OCI-LY7 (cell line): ENCODE measurements at places on chromosomes 11 and 22.
A peak's percentile ranks its signal among the peaks of the same experiment; 100 is the strongest.

GRCh38 chr11:80155412-80156017, 714.7 kb upstream of the TENM4 start:
- DNase-seq, result peak; percentile 14

DNA sequence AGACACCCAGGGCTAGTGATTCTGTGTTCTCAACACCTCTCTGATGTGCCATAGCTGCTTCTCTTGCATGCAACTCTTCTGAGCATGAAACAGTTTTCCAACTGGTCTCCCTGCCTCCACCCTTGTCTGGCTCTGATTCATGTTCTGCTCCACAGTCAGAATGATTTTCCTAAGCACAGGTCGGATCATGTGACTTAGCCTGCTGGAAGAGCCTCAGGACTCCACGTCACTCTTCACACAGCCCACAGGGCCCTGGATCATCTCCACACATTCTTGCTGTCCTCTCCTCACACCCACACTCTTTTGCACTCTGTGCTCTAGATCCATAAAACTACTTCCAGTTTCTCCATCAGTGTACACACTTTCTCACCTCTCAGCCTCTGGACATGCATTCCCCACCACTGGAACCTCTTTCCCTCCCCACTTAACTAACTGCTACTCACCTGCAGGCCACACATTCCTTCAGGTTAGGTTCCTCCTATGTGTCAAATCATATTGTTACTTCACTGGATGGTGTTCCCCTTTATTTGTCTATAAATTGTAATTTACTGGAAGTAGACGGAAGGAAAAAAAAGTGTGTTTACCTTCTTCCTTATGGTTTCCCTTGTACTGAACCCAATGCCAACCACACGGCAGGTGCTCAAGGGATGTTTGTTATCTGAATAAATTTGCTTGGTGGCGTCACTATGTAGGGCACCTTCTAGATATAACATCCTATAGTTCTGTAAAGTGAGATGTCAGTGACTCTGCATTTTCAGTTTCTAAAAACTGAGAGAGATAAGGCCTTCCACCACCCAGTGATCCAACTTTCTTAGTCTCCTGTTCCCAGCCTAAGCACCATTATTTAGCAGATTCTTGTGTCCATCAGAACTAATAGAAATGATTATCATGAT, 133.7 kb downstream of the ETS1 start:
- no peak for DNase-seq

GRCh38 chr11:70796648-70797227, 398.4 kb downstream of the CTTN start:
- DNase-seq, result no peak

DNA sequence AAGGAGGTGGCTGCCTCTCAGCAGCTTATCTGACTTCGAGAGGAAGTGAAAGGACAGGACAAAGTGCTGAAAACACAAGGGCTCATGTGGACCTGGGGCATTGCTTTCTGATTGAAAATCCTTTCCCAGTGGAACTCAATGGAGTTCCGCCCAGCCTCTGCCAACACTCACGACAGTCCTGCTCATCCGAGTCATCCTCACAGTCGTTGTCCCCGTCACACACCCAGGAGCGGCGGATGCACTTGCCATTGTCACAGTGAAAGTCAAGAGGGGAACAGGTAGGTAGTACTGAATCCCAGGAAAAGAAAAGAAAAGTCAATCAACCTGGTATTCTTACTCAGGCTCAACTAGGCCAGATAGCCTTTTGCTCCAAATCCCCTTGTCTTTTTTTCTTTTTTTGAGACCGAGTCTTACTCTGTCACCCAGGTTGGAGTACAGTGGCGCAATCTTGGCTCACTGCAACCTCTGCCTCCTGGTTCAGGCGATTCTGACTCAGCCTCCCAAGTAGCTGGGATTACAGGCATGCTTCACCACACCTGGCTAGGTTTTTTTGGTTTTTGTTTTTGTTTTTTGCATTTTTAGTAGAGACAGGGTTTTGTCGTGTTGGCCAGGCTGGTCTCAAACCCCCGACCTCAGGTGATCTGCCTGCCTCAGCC, 18.1 kb downstream of the LRP4 start:
- no peak for DNase-seq

DNA sequence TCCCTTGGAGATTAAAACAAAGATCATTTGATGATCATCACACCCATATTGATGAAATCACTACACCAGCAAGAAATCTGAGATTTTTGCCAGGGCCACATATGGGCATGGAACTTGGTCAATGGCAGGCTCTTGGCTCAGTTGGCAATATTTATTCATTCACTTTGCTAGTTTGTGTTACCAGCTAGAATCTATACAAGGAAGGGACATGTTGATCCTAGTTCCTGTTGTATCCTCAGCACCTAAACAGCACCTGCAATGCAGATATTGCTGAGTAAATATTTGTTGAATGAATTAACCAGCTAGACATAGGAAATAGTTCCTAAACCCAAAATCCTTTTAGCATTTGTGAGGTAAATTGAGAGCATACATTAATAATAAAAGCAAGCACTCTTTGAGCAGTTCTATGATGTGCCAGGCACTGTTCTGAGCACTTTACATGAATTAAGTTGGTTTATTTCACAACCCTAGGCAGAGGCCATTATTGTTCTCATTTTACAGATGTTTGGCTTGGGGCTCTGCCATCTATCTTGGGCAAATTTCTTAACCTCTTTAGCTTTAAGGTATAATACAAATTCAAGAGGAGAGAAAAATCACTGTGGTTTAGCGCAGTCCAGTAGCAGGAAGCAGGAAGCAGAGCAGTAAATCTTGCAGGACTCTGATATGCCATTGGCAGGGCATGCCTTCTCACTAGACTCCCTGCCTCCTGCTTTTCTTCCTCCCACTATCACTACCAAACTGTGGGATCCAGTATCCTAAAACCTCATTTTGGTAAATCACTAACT, 1.6 kb downstream of the TRIM68 start:
- DNase-seq, result no peak

GRCh38 chr11:133269267-133269666, 263.0 kb downstream of the OPCML start:
- no peak for DNase-seq

DNA sequence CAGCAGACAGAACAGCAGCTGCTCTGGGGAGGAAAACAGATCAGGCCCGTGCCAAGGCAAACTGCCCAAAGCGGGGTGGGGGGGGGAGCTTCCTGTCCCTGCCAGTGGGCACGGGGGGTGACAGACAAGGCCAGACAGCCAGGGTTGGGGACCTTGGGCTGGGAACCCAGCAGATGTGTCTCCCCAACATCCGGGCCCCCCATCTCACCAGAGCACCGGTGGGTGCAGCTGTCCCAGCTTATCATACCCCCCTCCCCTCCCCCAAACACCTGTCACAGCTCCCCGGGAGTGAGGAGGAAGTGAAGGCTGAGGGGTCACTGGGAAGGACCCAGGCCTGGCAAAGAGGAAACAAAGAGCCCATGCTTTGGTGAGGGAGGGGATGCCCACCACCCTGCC, 1.3 kb downstream of the PPP1R14B start:
- peak; percentile 57 for DNase-seq

- DNase-seq, result peak; percentile 90
Observed at GRCh38 chr11:126465573-126466188, 110.2 kb downstream of the ST3GAL4 start.

DNA sequence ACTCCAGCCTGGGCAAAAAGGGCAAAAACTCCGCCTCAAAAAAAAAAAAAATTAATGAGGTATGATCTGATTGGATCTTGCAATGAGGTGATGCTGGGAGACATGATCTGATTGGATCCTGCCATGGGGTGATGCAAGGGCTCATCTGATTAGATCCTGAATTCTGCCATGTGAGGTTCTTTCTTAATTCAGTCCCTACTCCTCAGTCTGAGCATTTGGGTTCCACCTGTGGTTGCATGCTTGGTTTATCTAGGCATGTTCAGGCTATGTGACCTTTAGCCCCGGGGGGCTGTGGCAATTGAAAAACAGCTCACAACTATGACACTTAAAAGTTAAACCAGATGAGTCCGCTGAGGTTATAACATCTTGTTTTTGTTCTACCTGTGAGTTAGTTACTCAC, 4.8 kb upstream of the TRIM6 start:
- DNase-seq, result no peak

DNA sequence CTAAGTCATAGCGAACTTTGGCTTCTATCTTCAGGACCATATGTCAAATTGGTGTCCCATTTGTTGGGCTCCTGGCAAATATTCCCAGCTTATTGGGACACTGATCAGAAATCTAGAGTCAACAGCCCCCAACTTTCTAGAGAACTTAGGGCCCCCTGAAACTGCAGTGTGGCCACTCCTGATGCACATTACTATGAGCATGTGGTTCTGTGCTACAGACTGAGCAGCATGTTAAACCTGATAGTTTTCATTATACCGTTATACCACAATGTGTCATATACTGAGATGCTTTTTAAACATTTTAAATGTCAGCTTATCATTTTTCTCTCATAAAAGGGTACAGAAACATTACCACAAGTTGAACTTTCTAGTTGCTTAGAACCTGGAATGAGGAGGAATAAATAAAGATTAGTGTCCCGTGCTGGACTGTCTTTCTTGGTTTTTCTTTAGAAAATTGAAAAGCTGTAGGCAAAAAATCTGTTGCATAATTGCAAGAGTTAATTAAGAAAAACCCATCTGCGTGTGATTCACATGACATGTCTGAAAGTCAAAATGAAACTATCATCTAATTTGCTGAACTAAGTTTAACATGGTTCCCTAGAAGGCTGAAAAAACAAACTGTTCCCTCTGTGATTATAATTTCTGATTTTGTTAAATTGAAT, 16.4 kb upstream of the CTSC start:
- DNase-seq, result no peak

DNA sequence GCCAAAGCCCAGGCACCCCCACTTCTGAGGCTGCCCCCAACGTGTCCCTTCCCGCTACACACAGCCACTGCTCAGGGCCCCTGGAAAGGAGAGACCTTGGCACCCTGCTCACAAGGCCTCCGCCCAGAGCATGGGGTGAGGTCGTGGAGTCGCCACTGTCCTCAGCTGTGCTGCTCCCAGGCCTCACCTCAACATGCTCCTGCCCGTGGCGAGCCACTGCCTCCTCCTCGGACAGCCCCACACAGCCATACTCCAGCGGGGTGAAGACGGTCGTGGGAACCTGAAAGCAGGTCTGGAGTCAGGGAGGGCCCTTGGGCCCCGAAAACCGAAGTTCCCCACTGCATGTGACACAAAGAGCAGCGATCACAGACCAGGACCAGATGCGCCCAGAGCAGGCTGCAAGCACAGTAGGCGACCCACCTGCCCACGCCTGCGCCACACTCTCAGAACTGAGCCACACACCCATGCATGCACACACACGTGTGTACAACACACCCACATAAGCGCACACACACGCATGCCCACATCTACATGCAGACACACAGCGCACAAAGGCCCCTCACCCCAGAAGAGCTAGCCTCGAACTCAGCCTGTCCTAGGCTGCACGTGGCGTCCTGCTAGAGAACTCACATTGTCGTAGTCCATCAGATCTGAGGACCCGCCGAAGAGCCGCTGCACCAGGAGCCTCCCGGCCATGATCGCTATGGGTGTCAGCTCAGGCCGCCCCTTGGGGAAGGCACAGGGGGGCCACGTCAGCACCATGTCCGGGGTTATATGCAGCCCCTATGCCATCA, 25.5 kb upstream of the GNB1L start:
- no peak for DNase-seq

DNA sequence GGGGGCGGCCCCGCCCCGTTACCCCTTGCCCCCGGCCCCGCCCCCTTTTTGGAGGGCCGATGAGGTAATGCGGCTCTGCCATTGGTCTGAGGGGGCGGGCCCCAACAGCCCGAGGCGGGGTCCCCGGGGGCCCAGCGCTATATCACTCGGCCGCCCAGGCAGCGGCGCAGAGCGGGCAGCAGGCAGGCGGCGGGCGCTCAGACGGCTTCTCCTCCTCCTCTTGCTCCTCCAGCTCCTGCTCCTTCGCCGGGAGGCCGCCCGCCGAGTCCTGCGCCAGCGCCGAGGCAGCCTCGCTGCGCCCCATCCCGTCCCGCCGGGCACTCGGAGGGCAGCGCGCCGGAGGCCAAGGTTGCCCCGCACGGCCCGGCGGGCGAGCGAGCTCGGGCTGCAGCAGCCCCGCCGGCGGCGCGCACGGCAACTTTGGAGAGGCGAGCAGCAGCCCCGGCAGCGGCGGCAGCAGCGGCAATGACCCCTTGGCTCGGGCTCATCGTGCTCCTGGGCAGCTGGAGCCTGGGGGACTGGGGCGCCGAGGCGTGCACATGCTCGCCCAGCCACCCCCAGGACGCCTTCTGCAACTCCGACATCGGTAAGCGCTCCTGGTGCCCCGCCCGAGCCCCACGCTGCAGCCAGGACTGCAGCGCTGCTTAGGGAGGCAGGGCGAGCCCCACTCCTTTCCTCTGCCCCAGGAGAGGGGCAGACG, at the start of gene TIMP3:
TSS of gene TIMP3 (plus strand) at position 169 of the 700 bp plus-strand sequence. CDS start at position 466, 297 bp downstream.
- DNase-seq, result no peak

DNA sequence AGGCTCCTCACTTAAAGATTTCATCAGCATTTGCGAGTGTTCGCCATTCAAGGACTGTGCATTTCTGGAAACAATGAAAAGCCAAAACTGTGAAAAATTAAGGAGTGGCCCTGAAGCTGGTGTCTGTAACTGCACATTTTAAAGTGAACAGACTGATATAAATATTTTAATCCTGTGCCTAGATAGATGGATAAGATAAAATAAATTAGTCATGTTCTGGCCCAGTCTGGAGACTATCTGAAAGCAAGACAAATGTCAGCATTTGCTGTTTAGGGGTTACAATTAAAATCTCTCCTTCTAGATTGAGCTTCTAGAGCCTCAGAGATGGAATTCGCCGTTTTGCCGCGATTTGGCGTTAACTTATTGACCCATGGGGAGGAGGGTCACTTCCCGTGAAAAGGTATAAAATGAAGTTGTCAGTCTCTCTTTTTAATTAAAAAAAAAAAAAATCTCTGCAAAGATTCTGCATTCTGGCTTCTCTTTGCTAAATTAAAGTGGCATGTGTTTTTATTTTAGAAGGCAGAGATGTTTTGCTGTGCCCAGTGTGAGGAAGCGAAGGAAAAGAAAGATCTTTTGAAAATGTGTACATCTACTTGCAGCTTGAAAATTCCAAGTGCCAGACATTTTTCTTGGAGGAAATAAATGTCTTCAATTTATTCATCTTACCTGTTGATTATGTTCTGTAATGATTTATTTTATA, 79.7 kb upstream of the WNT7B start:
- no peak for DNase-seq

DNA sequence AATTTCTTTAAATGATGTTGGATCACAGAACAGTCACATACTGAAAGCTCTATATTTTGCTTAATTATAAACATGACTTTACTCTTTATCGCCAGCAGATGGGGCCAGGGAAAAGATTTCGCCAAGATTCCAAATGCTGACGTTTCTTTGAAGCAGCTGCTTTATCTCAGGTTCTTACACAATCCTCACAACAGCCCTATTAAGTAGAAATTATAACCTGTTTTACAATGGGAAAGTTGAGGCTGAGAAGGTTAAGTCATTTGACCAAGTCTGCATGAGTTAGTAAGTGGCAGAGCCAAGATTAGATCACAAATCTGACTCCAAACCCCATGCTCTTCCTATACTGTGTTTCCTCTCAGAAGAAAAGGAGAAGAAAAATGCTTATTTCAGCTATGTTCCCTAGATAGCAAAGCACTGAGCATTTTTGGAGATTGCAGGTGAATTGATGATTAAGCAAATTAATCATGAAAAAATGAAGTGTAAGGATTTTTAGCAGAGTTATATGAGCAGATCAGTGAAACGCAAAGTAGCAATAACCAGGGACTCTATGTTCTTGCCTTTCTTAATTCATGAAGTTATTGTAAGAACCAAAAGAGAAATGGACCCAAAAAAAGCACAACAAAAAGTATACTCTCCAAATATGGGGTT, 79.0 kb downstream of the AASDHPPT start:
- DNase-seq, result peak; percentile 16
